ENCODE measurements at places on chromosomes 7 and 10. TPM values are rescaled to one million over a fixed set of nuclear protein-coding genes. Genes with fewer than 3 reads are reported as not detected.

Gene NOLC1
- total RNA-seq = 98.9 TPM

Gene STRIP2
- total RNA-seq = 48.1 TPM

Gene TMEM229A
- total RNA-seq = not detected

Gene JCAD
- 0.08 TPM for total RNA-seq

Gene FANK1
- not detected for total RNA-seq

Gene FGL2
- total RNA-seq = 1.4 TPM

GRCh38 chr10:59907537-59907917, 1.2 kb upstream of the CCDC6 start:
- no peak for DNase-seq

- no peak for DNase-seq
These were observed 129.8 kb upstream of the PPP1R3A start for GRCh38 chr7:114048386-114049235.

GRCh38 chr7:28018020-28018419, 162.6 kb downstream of the JAZF1 start:
- DNase-seq = no peak

DNA sequence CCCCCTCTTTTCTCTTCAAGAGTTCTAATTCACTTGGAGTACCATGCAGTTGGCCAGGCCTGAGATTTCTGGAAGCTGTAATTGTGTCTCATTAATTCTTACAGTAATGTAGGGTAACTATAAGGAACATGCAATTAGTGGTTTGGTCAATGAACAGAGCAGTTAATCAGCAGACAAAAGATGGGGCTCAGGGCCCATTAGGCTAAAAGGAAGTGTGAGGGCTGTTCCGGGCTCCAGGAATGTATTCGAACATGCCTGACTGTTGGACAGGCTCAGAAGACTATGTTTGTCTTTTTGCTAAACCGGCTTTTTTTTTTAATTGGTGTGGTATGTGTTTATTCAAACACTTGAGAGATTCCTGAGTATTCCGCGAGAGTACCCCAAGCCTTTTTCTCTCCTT, 42.5 kb upstream of the FZD8 start:
- no peak for DNase-seq

- no peak for DNase-seq
These were observed 137.9 kb upstream of the PPIF start for GRCh38 chr10:79209340-79209739.

DNA sequence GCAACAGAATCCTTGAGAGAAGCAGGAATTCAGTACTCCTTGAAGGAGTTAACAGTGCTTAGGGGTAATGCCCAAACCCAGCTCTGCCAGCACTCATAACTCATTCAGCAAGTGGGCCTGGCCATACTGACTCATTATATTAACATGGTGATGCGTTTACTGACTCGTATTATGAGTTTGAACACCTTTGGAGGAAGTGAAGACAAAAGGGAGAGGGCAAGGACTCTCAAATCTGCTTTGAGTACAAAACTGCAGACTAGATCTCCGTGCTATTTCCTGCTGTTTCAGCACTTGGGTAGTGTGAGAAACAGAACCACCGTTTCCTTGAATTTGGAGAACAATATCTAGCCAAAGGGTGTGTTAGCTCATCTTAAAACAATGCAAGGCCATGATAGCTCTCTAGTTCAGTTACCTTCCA, 30.8 kb downstream of the SLC16A9 start:
- DNase-seq = no peak

DNA sequence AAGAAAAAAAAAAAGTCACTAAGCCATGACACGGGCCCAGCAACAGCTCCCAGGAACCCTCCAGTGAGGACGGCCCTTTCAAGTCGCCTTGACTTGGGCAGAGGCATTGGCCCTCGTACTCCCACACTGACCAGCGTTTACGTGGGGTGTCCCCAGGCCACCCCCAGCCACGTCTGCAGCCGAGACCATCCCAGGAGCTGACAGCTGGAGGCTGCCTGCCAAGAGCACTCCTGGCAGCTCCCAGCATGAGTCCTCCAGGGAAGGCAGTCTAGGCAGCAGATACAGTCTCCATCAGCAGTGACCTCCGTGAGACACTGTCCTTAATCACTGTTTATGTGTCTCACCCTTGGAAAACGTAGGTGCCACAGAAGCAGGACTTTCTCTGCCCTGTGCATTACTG, 86.5 kb downstream of the PROSER2 start:
- no peak for DNase-seq

GRCh38 chr10:88212069-88212468, 348.6 kb downstream of the PTEN start:
- DNase-seq = no peak

DNA sequence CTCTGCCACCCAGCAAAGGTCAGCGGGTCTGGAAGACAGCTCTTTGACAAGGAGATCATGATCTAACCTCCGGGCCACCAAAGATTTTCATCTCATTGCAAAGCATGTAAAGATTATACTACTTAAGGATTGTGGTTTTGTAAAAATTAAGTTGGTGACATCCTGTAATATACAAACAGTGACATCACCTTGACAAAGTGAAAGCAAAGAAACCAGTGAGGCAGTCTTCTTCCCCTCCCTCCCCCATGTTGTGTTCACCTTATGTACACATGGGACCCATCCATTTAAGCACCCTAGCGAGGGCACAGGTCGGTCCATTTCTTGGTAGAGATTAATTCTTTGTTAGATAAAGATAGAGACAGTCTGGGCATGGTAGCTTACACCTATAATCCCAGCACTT, 3.9 kb downstream of the MDH2 start:
- no peak for DNase-seq

DNA sequence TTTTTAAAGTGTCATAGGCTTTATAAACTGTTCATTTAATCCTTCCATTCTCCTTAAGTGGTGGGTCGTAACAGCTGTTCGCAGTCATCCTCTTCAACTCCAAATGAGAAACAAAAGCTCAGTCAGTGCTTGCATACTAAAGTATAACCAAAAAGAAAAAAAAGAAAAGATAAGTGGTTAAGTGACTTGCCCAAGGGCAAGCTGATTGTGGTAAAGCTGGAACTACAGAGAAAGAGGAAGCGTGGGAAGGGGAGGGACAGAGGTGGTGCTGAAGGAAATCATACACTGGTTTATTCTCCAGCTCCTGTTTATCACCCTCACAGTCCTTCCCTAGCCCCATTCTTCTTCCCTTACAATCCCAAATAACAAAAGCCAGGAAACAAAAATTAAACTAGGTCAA, 29.6 kb downstream of the IDE start:
- DNase-seq = no peak
